ENCODE measurements at places on chromosomes 12 and 14. TPM values are rescaled to one million over a fixed set of nuclear protein-coding genes. Genes with fewer than 3 reads are reported as not detected.

WNT5B gene
- total RNA-seq: 1.6 TPM

CARMIL3 gene
- 0.64 TPM for total RNA-seq

SNRPF gene
- total RNA-seq: 180 TPM

C3AR1 gene
- total RNA-seq: not detected

DEPDC4 gene
- total RNA-seq: 1.4 TPM

CCDC60 gene
- not detected for total RNA-seq

AQP2 gene
- total RNA-seq: not detected

ISM2 gene
- 0.48 TPM for total RNA-seq

CCDC88C gene
- total RNA-seq: 6.5 TPM

GYS2 gene
- not detected for total RNA-seq

BDKRB1 gene
- 0.87 TPM for total RNA-seq

RNU4-1 gene
- total RNA-seq: not detected

GDF3 gene
- total RNA-seq: not detected

CCER1 gene
- total RNA-seq: not detected

DPPA3 gene
- total RNA-seq: not detected

TAS2R31 gene
- 0.16 TPM for total RNA-seq

WNT1 gene
- total RNA-seq: not detected

CPNE6 gene
- total RNA-seq: not detected

DCN gene
- not detected for total RNA-seq

FAIM2 gene
- total RNA-seq: not detected

PTGER2 gene
- 1.3 TPM for total RNA-seq

OR4N5 gene
- not detected for total RNA-seq

BDKRB2 gene
- total RNA-seq: 3.2 TPM

REP15 gene
- 0.12 TPM for total RNA-seq

FBLN5 gene
- 2.2 TPM for total RNA-seq

BICDL1 gene
- total RNA-seq: 2.3 TPM

ZNF891 gene
- 0.21 TPM for total RNA-seq

LMNTD1 gene
- not detected for total RNA-seq

SMIM41 gene
- total RNA-seq: not detected

FLRT2 gene
- 2.2 TPM for total RNA-seq

FAM181A gene
- not detected for total RNA-seq

C12orf42 gene
- total RNA-seq: not detected

TULP3 gene
- total RNA-seq: 20.3 TPM
